ENCODE measurements at places on chromosomes 1 and 21.

DNA sequence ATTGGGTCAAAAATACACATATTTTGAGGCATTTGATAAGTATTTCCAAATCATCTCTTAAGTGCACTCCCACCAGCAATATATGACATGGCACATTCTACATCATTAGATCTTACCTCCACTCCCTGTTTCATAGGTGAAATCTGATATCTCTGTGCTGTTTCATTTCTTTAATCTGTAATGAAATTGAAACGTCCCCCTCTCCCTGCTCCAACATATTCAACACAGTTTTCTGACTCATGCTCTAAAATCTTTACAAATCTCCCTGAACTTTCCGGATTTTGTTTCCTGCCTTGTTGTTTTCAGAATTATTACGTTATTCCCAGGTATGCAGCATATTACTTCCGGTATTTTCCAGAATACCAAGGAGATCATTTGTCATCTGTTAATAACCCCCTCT, 66.1 kb upstream of the AKT3 start:
- H3K4me3 ChIP-seq = no peak overlapping the region
- DNase-seq = no peak
- peaks cover 15% of the 10 kb centered on the region for H3K4me1 ChIP-seq
- peaks cover 20% of the 10 kb centered on the region for H3K27me3 ChIP-seq
- no peaks in the 10 kb centered on the region for H3K36me3 ChIP-seq

- no peaks in the 10 kb centered on the region for H3K36me3 ChIP-seq
- H3K27me3 ChIP-seq = no peaks in the 10 kb centered on the region
- DNase-seq = no peak
- no peaks in the 10 kb centered on the region for H3K4me1 ChIP-seq
- H3K27ac ChIP-seq = no peak overlapping the region
- H3K4me3 ChIP-seq = no peak overlapping the region
Observed at GRCh38 chr1:95506736-95507414, 272.9 kb downstream of the RWDD3 start.

GRCh38 chr1:11594222-11594621, 60.0 kb downstream of the FBXO2 start:
- no peak overlapping the region for H3K4me3 ChIP-seq
- no peak overlapping the region for H3K27ac ChIP-seq
- H3K36me3 ChIP-seq = no peaks in the 10 kb centered on the region
- H3K4me1 ChIP-seq = no peaks in the 10 kb centered on the region
- H3K27me3 ChIP-seq = peaks cover 22% of the 10 kb centered on the region
- DNase-seq = no peak

- no peak overlapping the region for H3K4me3 ChIP-seq
- H3K27me3 ChIP-seq = no peaks in the 10 kb centered on the region
- no peak for DNase-seq
- no peaks in the 10 kb centered on the region for H3K36me3 ChIP-seq
- no peak overlapping the region for H3K27ac ChIP-seq
Observed at GRCh38 chr1:210123924-210124589, 108.5 kb upstream of the SERTAD4 start.

GRCh38 chr1:154445040-154445472, 39.9 kb downstream of the IL6R start:
- H3K4me1 ChIP-seq = peaks cover 7% of the 10 kb centered on the region
- no peak overlapping the region for H3K4me3 ChIP-seq
- DNase-seq = no peak
- no peaks in the 10 kb centered on the region for H3K27me3 ChIP-seq

GRCh38 chr1:20172033-20172590, 13.8 kb upstream of the UBXN10 start:
- H3K4me3 ChIP-seq = no peak overlapping the region
- H3K36me3 ChIP-seq = no peaks in the 10 kb centered on the region

GRCh38 chr1:26350701-26351589, 3.0 kb downstream of the CRYBG2 start:
- peaks cover 6% of the 10 kb centered on the region for H3K27me3 ChIP-seq
- H3K4me3 ChIP-seq = no peak overlapping the region
- H3K36me3 ChIP-seq = no peaks in the 10 kb centered on the region
- H3K4me1 ChIP-seq = no peaks in the 10 kb centered on the region

DNA sequence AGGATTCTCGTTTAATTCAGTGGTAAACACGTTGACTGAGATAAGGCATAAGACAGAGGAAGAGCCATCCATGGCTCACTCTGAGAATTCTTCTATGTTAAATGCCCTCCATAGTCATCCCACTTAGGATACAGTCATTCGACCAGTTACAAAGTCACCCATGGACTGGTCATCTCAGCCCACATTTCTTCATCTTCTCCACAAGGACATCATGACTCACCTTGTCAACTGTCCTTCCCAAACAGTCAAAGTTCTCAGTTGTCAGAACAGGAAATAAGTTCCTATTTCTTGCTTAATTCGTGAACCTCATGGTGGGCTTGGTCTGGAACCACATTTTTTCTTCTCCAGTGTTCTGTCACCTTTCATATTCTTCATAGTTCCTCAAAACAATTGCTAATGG, 133.2 kb downstream of the TGFB2 start:
- no peak for DNase-seq
- H3K27me3 ChIP-seq = peaks cover 2% of the 10 kb centered on the region
- H3K36me3 ChIP-seq = no peaks in the 10 kb centered on the region
- H3K27ac ChIP-seq = no peak overlapping the region
- H3K4me3 ChIP-seq = no peak overlapping the region
- peaks cover 12% of the 10 kb centered on the region for H3K4me1 ChIP-seq

GRCh38 chr1:85153149-85153891, 47.5 kb downstream of the SYDE2 start:
- no peaks in the 10 kb centered on the region for H3K4me1 ChIP-seq
- no peaks in the 10 kb centered on the region for H3K36me3 ChIP-seq
- no peaks in the 10 kb centered on the region for H3K27me3 ChIP-seq
- H3K4me3 ChIP-seq = no peak overlapping the region

DNA sequence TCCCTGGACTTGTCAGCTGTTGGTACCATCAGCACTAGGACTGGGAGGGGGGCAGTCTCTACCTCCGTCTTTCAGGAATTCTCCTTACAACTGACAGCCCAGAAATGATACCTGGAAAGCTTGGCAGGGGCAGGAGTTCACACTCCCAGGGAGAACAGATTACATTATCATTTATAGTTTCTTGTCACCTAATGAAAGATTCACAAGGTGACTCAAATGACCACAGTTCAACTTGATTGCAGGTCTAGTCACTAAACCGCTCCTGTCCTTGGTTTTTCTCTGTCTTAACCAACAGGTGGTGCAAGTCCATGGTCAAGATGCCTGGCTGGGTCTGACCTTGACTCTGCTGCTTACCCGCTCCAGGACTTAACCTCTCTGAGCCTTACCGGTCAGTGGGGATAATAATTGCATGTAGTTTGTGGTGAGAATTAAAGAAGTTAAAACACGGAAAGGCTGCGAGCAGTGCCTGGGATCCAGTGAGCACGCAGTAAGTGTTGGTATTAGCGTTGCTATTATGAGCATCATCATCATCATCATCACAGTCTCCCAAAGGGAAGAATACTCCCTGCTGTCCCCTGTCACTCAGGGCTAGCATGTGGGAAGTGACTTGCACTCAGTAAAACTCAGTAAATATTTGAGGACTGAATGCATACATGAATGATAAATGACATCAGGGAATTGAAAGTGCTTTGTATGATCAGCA, 125.3 kb upstream of the CD34 start:
- peaks cover 13% of the 10 kb centered on the region for H3K27me3 ChIP-seq
- H3K27ac ChIP-seq = no peak overlapping the region
- H3K36me3 ChIP-seq = no peaks in the 10 kb centered on the region
- H3K4me3 ChIP-seq = no peak overlapping the region
- DNase-seq = no peak

- H3K4me1 ChIP-seq = no peaks in the 10 kb centered on the region
- H3K36me3 ChIP-seq = no peaks in the 10 kb centered on the region
- H3K27me3 ChIP-seq = peaks cover 6% of the 10 kb centered on the region
- H3K4me3 ChIP-seq = no peak overlapping the region
- no peak overlapping the region for H3K27ac ChIP-seq
Observed at GRCh38 chr21:26966649-26967061, 233 bp downstream of the ADAMTS5 start.

DNA sequence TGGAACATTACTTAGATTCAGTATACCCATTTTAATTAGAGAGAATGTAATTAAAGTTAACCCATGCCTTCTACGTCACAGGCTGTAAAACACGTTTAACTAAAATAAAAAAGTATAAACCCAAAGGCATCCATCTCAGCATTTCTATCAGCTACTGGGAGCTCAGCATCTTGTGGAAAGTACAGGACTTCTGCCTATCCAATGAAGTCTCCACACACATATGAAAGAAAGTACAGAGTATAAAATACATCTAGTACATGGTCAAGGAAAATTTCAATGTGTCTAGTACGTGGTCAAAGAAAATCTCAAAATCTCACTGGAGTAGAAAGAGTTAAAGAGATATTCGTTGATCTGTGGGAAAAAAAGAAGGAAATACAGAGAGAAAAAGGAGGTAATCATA, 141.4 kb upstream of the ZNHIT6 start:
- H3K4me3 ChIP-seq = no peak overlapping the region
- no peak for DNase-seq
- no peaks in the 10 kb centered on the region for H3K27me3 ChIP-seq
- H3K4me1 ChIP-seq = no peaks in the 10 kb centered on the region
- no peaks in the 10 kb centered on the region for H3K36me3 ChIP-seq

DNA sequence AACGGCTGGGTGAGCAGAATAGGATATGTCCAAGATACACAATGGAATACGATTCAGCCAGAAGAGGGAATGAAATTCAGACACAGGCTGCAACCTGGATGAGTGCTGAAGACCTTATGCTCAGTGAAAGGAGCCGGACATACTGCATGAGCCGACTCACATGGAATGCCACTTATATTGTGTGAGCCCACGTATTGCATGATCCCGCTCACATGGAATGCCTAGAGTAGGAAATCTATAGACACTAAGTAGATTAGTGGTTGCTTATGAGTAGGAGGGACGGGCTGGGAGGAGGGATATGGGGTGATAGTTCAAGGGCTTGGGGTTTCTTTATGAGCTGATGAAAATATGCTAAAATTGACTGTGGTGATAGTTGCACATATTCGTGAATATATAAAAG, 26.8 kb downstream of the TMPRSS2 start:
- peaks cover 14% of the 10 kb centered on the region for H3K27me3 ChIP-seq
- no peak overlapping the region for H3K27ac ChIP-seq
- peaks cover 12% of the 10 kb centered on the region for H3K4me1 ChIP-seq
- no peak for DNase-seq
- no peak overlapping the region for H3K4me3 ChIP-seq

DNA sequence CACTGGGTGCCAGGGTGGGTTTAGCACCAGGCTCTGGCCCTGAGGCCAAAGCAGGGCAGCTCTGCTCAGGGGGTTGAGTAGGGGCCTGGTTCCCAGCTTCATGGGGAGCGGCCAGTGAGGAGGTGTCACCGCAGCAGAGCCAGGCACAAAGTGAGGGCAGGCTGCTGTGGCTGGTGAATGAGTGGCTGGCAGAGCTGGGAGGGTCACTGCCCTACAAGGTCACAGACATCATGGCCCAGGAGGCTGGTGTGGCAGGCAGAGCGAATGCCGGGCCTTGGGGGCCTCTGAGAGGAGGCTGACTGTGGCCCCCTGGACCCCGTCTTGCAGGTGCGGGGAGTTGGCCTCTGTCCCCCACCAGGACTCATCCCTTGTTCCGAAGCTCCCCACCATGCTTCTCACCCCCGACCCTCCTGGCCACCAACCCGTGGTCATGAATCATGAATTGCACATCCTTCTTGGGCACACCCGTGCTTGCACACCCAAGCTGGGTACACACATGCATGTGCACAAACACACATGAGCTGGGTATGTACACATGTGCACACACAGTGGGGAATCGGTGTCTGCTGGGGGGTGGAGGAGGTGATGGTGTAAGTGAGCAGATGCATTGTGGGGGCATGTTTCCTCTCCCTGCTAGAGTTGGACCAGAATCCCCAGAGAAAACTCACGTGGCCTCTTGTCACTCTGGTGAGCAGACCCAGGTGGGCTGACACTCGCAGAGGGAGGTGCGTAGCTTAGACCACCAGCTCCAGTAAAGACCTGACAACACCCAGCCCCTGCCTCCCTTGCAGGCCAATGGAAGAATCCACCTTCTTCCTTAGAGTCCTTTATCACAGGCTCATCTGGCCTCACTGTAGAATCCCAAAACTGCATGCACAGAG, 4.8 kb upstream of the GNB1 start:
- peaks cover 6% of the 10 kb centered on the region for H3K27me3 ChIP-seq
- no peaks in the 10 kb centered on the region for H3K36me3 ChIP-seq
- H3K27ac ChIP-seq = no peak overlapping the region
- DNase-seq = no peak
- H3K4me3 ChIP-seq = peak overlapping the region; percentile 14

DNA sequence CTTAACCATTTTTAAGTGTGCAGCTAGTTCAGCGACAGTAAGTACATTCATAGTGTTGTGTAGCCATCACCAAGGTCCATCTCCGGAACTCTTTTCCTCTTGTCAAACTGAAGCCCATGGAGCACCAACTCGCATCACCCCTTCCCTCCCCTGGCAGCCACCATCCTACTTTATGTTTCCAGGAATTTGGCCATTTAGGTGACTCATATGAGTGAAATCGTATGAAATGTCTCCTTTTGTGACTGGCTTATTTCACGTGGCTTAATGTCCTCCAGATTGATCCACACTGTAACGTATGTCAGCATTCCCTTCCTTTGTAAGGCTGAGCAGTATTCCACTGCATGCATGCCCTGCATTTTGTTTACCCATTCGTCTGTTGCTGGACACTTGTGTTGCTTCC, 2.5 kb downstream of the COL6A2 start:
- peaks cover 31% of the 10 kb centered on the region for H3K27me3 ChIP-seq
- H3K36me3 ChIP-seq = peaks cover 3% of the 10 kb centered on the region
- DNase-seq = no peak
- H3K4me1 ChIP-seq = no peaks in the 10 kb centered on the region

DNA sequence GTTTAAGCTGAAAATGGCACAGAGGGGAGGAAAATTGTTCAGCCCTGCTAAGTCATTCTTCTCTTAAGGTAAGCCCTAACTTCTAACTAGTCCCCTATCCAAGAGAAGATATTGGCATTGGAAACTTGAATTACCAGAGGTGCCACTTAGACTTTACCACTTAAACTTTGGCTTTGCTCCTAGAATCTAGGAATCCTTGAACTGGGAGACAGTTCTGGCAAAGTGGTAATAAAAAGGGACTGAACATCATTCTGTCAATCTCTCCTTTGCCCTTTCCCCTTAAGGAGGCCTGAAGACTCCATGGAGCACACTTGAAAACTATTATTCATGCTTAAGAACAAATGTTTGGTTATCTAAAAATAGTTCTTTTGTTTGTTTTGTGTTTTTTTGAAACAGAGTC, 8.4 kb downstream of the ATP1A4 start:
- no peak for DNase-seq
- peaks cover 6% of the 10 kb centered on the region for H3K4me1 ChIP-seq
- no peak overlapping the region for H3K27ac ChIP-seq

DNA sequence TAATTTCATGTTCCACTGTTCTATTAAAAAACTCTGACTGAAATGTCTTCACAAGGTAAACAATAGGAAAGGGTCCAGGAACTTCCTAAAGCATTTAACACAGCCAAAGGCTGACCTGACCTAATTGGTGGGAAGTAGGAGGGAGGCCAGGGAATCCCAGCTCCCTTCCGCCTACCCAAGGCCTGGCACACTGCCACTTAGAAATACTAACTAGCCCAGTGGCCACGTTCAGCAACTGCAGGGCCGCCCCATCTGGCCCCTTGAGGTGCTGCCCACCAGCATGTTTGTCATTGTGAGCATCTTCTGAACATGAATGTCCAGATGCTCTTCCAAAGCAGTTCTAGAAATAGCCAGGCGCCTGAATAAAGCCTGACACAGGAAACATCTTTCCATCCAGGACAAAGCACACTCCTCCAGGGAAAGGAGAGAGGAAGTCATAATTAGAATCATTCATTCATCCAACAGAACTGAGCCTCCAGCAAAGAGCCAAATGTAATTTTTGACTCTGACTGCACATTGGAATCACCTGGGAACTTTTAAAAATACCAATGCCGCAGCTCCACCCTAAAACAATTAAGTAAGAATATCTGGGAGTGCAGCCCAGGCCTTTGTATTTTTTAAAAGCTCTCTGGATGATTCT, 44.6 kb upstream of the BCL9 start:
- H3K27ac ChIP-seq = no peak overlapping the region
- H3K4me1 ChIP-seq = no peaks in the 10 kb centered on the region
- no peaks in the 10 kb centered on the region for H3K36me3 ChIP-seq

Measured in memory B cell (primary cell).